Cortex of kidney (tissue), 1 donor: ENCODE measurements at places on chromosomes 1 and 21.

GRCh38 chr1:43274804-43275180 lies 5.0 kb downstream of the TMEM125 start:
- DNase-seq = no peak

DNA sequence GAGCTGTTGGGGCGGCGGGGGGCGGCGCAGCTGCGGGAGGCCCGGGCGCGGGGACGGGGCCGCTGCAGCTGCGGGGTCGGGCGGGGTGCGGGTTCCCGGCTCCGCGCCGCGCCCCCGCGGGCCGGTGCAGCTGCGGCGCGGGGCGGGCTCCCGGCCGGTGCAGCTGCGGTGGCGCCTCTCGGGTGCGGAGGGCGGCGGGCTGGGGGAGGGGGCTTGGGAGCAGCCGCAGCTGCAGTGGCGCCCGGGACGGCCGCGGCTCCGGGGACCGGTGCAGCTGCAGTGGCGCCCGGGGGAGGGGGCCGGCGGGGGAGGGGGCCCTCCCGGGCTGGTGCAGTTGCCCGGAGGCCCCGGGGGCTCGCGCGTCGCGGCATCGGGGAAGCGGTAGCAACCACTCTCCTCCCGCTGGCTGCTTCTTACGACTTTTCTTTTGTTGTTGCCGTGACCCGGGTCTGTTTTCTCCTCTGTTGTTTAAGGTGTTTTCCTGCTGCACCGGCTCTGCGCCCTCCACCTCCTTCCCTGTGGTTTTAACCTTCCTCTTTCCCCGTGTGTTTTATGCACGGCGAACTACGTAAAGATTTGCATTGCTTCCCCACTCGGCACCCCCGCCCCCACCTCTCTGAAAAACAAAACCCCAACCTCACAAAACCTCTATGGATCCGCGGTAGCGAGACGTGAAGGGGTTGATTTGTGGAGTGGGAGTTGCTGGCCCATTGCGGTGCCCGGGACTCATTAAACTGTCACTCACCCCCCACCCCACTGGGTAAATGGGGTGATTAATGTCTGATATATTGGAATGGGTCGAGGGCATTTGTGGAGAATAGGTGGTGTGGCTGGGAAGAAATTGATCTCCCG lies 1.7 kb upstream of the ZBTB18 start:
- DNase-seq = no peak

DNA sequence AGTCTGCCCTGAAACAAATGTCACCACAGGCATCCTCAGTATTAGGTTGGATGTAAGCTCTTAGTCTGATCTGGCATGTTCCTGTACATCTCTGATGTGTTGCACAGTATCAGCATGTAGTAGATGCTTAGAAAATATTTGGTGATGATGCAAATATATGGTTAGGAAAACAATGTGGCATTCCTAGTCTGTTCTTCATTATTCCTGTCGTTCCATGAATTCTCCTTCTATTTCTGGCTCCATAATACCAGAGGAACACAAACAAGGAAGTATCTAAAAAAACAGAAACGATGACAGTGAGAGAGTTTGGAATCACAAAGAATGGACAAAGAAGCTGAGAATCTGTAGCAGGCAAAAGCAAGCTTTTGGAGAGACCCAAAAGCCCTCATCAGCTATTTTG lies 236.6 kb downstream of the HHAT start:
- DNase-seq = no peak

DNA sequence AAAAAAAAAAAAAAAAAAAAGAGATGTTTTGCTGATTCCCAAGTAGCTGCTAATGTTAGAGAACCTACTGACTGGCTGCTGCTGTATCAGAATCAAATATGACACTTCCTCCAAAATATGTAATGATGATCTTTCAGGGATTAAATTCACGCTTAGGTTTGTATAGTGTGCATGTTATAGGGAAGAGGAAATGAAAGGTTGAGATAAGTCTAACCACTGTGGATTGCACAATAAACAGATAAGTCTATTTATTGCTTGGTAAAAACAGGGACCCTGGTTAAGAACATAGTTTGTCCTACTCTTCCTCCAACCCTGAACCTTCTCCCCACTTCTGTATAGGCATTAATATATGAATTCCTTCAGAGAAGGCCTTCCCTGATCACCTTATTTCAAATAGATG lies 13.2 kb downstream of the RC3H1 start:
- no peak for DNase-seq

- DNase-seq = no peak
These were observed 348.7 kb downstream of the HLX start for GRCh38 chr1:221227872-221228337.

GRCh38 chr1:94862718-94863117 lies 42.6 kb downstream of the SLC44A3 start:
- DNase-seq = no peak

DNA sequence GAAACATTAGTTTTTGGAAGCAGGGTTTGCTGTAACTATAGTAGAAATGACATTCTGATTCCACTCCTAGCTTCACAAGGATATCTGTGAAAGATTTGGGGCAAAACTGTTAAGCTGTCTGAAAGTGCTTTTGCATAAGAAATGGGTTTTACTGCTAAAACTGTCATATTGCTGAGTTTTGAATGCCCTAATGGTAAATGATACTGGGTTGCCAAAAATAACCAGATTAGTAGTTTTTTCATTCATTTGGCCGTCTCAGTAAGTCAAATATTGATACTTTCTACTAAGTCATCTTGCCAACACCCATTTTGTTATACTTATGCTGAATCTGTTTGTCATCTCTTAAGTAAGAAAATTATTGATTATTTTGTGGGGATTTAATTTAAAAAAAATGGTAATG lies 399 bp upstream of the PTPRC start:
- DNase-seq = no peak

GRCh38 chr21:41170859-41171609 lies 3.1 kb downstream of the BACE2 start:
- no peak for DNase-seq

GRCh38 chr21:38850277-38850951 lies 44.7 kb downstream of the ETS2 start:
- DNase-seq = no peak

DNA sequence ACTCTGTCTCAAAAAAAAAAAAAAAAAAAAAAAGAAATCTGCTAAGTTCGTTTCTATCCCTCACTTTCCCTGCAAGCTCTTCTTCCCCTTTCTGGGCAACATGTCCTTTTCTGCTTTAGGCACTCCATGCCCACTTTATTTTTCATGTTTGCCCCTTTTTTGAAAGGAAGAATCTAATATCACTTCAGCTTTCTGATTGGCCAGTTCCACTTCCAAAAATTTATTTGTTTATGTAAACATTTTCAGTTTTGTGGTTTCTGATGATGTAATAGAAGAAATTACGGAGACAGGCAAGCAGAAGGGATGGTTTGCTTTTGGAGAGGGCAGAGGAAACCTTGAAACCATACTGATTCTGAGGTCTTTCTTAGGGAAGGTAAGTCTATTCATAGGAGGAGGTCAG lies 15.1 kb downstream of the IFNAR1 start:
- no peak for DNase-seq

- DNase-seq = no peak
These were observed 118.1 kb downstream of the PGBD5 start for GRCh38 chr1:230308039-230308438.

DNA sequence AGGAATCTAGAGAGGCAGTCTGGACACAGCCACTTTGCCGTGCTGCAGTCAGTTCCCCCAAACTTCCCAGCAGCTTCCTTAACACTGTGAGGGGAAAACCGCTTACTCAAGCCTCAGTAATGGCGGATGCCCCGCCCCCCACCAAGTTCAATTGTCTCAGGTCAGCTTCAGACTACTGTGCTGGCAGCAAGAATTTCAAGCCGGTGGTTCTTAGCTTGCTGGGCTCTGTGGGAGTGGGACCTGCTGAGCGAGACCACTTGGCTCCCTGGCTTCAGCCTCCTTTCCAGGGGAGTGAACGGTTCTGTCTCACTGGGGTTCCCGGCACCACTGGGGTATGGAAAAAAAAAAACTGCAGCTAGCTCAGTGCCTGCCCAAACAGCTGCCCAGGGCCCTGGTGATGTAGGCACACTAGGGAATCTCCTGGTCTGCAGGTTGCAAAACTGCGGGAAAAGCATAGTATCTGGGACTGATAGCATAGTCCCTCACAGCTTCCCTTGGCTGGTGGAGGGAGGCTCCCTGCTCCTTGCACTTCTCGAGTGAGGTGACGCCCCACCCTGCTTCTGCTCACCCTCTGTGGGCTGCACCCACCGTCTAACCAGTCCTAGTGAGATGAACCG lies 23.7 kb upstream of the HFM1 start:
- DNase-seq = no peak

DNA sequence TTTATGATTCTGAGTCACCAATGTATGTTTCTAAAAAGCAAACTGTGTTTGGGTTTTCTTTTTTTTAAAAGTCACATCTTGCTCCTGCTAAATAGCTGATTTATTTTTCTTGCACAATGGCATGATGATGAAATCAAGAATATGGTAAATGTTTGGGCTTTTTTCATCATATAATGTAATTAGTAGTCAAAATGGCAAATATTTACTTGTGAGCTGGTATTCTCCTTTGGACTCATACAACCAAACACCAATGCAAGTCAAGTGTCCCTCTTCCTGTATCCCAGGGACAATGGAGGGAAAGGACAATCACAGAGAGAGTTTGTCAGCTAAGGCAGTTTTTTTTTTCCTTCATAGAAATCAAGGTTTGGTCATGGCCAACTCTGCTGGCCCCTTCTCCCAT lies 94.6 kb upstream of the RALGPS2 start:
- DNase-seq = no peak

DNA sequence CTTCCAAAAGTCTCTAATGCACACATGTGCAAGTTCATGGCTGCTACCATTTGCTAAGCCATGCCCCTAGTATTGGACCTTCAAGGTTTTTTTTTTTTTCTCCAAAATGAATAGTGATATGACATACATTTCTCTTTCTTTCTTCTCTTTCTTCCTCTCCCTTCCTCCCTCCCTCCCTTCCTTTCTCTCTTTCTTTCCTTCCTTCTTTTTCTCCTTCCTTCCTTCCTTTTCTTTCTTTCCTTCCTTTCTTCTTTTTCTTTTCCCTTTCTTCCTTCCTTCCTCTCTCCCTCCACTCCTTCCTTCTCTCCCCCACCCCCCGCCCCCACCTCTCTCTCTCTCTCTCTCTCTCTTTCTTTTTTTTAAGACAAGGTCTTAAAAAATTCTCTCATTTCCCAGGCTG lies 3.4 kb upstream of the RNF187 start:
- no peak for DNase-seq

- DNase-seq = no peak
These were observed 8.2 kb upstream of the PRMT6 start for GRCh38 chr1:107048241-107048640.

DNA sequence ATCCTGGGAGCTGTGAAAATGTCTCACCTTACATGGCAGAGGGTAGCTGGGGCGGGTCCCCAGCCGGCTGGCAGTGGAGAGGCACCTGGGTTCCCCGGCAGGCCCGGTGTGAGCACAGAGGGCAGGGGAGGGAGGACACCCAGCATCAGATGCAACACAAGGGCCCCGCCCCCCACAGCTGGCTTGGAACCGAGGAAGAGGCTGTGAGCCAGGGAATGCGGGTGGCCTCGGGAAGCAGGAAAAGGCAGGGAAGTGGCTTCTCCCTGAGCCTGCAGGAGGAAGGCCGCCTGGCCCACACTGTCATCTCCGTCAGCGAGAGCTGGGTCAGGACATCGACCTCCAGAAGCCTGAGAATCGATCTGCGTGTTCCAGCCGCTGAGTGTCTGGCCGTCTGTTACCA lies 87.3 kb downstream of the SIK1 start:
- no peak for DNase-seq

- DNase-seq = no peak
These were observed 125.6 kb upstream of the LMO4 start for GRCh38 chr1:87202922-87203655.

DNA sequence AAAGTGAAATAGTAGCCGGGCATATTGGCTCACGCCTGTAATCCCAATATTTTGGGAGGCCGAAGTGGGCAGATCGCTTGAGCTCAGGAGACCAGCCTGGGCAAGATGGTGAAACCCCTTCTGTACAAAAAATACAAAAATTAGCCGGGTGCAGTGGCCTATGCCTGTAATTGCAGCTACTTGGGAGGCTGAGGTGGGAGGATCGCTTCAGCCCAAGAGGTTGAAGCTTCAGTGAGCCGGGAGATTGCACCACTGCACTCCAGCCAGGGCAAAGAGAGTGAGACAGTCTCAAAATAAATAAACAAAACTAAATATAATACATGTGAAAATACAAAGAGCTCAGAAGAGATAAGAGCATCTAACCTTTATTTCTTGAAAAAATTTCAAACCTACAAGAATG lies 2.3 kb upstream of the MSTO1 start:
- no peak for DNase-seq

GRCh38 chr1:94753171-94753972 lies 66.8 kb upstream of the SLC44A3 start:
- DNase-seq = no peak

DNA sequence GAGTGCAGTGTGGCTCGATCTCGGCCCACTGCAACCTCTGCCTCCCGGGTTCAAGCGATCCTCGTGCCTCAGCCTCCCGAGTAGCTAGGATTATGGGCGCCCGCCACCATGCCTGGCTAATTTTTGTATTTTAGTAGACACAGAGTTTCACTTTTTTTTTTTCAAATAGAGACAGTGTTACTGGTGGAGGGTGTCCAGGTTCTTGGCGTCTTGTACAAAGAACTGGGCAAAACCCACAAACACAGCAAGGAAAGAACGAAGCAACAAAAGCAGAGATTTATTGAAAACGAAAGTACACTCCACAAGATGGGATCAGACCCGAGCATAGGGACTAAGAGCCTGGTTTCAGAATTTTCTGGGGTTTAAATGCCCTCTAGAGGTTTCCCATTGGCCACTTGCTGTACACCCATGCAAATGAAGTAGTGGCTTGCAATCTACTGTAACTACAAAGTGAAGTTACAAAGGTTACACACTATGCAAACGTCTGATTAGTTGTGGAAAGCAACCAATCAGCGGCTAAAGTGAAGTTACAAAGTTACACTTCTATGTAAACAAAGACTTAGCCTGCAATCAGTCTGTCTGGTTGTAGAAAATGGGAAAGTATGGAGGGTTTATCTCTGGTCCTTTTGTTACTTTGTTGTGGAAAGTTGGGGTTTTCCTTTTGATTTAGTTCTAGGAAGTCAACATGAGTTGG lies 199.1 kb downstream of the DYRK1A start:
- no peak for DNase-seq

DNA sequence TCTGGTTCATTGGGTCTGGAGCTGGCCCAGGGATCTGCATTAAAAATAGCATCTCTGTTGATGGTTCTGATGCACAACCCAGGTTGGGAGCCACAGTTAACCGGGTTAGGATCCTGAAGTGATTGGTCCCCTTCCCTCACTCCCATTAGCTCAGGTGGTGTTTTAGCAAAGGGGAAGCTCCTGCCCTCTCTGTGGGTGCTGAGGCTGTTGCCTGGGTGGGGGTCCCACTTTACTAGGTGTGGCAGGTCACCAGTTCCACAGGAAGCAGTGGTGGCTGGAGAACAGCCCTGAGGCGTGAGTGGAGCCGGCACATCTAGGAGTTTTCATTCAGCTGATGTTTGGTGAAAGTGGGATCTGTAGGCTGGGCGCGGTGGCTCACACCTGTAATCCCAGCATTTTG lies 86.5 kb downstream of the MAN1C1 start:
- no peak for DNase-seq

DNA sequence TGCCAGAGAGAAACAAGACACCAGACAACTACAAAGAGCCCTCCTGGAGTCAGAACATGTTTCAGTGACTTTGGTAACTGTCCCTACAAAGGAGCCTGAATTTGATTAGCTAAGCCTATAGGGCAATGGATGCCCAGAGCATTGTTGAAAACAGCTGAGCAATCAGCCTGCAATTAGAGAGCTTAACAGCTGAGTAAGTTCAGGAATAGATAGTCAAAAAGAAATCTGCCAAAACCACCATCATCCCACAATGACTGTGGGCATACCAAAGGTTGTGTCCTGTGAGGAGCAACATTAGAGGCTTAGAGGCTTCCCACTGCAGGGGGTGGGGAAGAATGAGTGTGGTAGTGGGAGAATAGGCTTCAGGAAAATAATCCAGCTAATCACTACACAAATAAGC lies 32.1 kb downstream of the SH3BP5L start:
- DNase-seq = no peak
